ENCODE measurements at places on chromosomes 5 and 9.

DNA sequence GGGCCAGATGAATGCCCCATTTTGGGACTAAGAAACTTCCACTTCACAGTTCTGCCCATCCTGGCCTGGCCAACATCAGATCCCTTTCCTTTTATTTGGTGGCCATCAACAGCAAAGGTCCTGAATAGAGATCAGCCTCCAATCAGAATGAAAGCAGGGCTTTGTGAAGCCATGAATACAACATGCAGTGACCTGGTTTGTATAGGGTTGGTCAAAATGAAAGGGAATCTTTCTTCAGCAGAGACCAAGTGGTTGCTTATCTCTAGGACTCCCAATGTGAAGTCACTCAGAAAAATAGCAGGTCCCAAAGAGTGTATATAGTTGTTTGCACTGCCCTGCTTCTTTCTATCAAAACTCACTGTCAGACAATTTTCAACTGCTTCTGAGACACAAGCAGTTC, 113.9 kb upstream of the SLC12A2 start:
- DNase-seq, result no peak

DNA sequence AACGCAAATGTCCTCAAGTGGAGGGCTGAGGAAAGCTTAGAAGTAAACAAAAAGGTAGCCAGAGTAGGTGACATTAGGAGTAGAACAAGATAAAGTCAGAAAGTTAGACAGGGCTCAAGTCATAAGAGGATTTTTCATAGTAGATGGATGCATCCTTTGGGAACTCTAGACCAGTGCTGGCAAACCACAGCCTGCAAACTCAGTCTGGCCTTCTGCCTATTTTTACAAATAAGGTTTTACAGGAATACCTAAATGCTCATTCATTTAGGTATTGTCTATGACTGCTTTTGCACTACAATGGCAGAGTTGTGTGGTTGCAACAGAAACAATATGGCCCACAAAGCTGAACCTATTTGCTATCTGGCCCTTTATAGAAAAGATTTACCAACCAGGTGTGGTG, 116.0 kb upstream of the HMHB1 start:
- no peak for DNase-seq

DNA sequence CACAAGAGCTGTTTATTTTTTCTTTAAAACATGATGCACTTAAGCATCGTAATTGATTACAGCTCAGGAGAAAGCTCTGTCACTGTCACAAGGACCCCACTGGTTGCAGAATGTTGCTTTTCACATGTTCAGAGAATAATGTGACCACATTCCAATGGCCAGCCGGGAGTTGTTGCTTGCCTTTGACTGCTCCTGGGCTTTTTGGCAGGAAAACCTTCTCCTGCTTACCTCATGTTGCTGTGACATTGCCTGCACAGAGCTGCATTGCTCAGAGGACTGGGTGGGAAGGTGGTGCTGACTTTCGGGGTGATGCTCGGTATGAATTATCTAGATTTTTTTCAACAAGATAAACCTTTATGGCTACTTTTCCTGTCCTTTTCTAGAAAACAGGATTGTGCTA, 88.2 kb downstream of the PALM2AKAP2 start:
- DNase-seq, result peak; percentile 36

DNA sequence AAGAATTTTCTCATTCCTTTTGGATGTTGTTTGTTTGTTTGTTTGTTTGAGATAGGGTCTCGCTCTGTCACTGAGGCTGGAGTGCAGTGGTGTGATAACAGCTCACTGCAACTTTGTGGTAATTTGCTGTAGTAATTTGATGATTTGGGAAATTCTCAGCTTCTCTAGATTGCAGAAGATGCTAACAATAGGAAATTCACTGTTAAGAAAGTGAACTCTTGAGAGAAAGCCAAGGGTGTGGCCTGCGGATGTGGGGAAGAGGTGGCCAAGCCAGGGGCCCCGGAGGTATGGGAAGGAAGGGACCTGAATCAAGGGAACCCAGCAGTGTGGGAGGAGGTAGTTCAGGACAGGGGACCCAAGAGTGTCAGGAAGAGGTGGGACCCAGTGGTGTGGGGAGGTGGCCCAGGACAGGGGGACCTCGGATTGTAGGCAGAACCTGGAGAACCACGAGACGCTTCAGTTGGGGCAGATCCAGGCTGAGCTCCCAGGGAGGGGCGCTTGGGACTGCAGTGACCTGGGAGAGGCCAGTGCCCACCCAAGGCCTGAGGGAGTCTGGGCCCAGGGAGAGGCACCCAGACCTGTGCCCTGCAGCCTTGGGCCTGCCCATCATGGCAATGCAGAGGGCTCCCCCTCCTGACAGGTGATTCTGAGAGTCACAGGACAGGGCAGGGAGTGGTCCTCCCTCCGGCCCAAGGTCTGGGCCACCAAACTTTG, 5.6 kb upstream of the LCN2 start:
- DNase-seq, result no peak

- DNase-seq, result no peak
Measured at GRCh38 chr5:100553209-100553608, 18.0 kb downstream of the FAM174A start.

- DNase-seq, result peak; percentile 78
Measured at GRCh38 chr9:86946201-86947145, 833 bp downstream of the GAS1 start.

- DNase-seq, result no peak
Measured at GRCh38 chr5:155299386-155300005, 285.9 kb downstream of the KIF4B start.

DNA sequence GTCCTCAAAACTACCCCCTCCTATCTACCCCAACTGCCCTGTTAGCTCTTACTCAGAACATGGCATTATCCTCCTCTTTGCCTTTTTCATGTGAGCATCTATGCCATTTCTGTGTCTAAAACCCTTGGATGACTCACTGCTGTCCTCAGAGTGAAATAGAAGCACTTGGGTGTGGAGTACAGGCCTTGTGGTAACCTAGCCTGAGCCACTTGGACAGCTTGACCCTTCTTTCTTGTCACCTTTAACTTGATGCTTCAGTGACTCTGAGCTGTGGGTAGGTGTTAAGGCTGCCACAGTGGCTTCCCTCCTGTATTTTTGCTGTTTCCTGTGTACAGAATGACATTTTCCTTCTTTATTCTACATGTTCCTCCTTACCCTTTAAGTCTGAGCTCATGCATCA, 391.4 kb downstream of the SH3GL2 start:
- DNase-seq, result no peak

GRCh38 chr5:2200261-2200950, 317.7 kb upstream of the IRX4 start:
- no peak for DNase-seq

DNA sequence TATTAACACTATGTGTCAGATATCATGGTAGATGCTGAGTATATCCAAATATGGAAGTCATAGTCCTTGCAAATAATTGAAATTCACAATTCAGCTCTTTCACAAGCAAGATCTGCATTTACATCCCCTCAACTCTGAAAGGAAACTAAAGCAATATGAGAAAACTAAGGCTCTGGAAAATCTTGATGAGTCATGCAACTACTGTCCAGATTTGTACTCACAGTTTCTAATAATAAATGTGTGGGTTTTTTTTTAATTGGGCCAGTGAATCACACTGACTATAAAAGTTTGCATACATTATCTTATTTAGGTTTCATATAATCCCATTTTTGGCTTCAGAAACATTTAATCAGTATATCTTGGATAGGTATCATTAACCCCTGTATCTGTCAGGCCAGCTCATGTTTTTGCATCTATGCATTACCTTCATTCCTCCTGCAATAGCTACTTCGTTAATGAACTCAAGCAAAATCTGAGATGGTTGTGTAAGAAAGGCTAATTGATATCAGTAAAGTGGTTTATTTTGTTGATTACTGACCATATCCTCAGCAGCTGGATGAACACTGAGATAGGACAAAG, 58.7 kb upstream of the PRR16 start:
- no peak for DNase-seq

- DNase-seq, result no peak
Measured at GRCh38 chr5:147554261-147554817, 44.5 kb upstream of the DPYSL3 start.

DNA sequence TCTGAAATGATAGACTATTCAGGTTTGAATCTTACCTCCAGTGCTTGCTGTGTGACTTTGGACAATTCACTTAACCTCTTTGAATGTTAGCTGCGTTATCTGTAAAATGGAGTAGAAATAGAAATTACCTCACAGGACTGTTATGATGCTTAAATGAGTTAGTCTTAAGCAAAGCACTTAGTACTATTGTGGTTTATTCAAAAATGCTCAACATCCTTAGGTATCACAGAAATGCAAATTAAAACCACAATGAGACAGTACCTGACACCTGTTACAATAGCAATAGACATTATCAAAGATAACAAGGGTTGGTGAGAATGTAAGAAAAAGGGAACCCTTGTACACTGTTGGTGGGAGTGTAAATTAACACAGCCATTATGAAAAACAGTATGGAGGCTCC, 77.6 kb upstream of the FREM1 start:
- no peak for DNase-seq

- no peak for DNase-seq
Measured at GRCh38 chr9:97759581-97760288, 62.6 kb upstream of the XPA start.

DNA sequence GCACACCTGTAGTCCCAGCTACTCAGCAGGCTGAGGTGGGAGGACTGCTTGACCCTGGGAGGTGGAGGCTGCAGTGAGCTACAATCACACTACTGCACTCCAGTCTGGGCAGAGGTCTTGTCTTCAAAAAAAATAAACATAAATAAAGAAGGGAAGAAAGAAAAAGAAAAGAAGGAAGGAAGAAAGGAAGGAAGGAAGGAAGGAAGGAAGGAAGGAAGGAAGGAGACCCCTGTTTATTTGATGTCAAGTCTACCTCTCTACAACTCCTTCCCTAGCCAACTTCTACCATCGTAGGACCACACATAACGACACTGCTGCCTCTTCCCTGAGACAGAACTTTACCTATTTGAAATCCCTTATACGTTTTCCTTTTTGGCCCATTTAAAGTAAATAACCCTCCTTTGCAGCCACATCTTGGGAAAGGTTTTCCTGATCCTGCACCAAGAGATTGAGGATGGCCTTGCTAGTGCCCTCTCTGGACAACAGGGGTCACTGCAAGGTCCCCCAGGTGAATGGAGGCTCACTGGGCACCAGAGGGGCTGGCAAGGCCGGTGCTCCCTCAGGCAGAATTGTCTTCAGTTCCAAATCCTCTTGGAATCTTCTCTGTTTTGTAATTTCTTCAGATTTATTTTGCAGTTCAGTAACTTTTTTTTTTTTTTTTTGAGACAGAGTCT, 10.5 kb downstream of the RPS14 start:
- no peak for DNase-seq

GRCh38 chr5:6488021-6488420, 39.4 kb downstream of the UBE2QL1 start:
- peak; percentile 84 for DNase-seq

GRCh38 chr5:178207917-178208280, 3.6 kb downstream of the HNRNPAB start:
- no peak for DNase-seq

DNA sequence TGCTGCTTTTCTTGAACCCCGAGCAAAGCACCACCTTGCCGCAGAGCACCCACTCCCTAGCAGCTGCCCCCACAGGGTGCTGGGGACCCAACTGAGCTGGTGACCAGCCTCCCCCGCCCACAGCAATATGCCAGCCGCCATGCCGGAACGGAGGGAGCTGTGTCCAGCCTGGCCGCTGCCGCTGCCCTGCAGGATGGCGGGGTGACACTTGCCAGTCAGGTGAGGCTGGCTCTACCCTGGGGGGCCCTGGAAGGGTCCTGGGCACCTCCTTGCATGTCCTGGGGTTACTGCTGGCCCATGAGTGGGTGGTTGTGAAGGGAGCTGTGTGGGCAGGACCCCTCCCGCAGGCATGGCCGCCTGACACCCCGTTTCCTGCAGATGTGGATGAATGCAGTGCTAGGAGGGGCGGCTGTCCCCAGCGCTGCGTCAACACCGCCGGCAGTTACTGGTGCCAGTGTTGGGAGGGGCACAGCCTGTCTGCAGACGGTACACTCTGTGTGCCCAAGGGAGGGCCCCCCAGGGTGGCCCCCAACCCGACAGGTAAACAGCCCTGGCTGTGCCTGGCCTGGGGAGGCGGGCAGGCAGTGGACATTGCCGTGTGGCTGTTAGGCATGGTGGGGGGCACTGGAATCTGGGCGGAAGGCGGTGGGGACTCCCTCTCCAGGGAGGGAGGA, 7.2 kb downstream of the EGFL7 start:
- DNase-seq, result no peak

- no peak for DNase-seq
Measured at GRCh38 chr5:11383506-11384095, 520.6 kb downstream of the CTNND2 start.

DNA sequence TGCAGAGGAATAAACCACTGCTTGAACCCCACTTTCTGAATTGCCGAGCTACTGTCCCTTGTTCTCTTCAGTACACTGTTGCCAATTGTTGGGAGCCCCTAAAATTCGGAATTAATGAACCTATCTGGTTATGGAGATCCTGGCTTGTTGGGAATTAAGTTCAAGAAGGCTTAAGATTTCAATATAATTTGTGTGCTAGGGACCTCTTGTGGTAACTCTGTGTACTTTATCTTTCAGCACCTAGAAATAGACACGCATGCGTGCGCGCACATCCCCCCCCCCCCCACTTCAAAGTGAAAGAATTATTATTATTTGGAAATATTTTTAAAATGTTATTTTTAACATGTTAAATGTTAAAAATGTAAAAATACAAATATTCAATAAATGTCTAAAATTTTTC, 53.3 kb upstream of the FAM169A start:
- peak; percentile 10 for DNase-seq

GRCh38 chr5:64814073-64814472, 45.3 kb downstream of the CWC27 start:
- DNase-seq, result no peak

GRCh38 chr5:27594141-27594540, 555.8 kb upstream of the CDH9 start:
- DNase-seq, result no peak

DNA sequence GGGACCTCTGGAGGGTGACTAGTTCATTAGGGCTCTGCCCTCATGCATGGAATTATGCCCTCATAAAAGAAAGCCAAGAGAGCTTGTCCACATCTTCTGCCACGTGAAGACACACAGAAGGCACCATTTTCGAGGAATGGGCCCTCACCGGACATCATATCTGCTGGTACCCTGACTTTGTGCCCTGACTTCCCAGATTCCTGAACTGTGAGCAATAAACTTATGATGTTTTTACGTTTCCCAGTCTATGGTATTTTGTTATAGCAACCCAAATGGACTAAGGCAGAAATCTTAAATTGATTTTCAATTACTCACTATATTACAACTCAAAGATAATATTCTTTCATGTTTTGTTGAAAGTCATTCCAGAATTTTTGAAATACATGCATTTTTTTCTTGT, 163.8 kb upstream of the PAPPA start:
- DNase-seq, result no peak

GRCh38 chr5:157570531-157571200, 4.9 kb downstream of the ADAM19 start:
- no peak for DNase-seq

DNA sequence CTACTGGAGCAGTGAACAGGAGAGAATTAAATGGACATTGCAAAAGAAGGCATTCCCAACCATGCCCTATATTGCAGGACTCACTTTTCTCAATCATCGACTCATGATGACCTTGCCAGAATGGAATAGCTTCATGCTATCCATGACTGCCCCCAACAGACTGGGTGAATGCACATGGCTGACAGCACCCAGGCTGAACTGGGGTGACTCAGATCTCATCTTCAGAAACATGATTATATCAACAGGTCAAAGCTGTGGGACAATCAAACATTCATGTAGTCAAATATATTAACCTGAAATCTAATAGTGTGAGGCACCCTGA, 34.7 kb upstream of the MIER3 start:
- DNase-seq, result no peak

GRCh38 chr5:157870837-157871834, 12.2 kb upstream of the CLINT1 start:
- no peak for DNase-seq

- no peak for DNase-seq
Measured at GRCh38 chr5:158165647-158166046, 306.7 kb upstream of the CLINT1 start.
